ENCODE measurements at places on chromosomes 12 and 14.

DNA sequence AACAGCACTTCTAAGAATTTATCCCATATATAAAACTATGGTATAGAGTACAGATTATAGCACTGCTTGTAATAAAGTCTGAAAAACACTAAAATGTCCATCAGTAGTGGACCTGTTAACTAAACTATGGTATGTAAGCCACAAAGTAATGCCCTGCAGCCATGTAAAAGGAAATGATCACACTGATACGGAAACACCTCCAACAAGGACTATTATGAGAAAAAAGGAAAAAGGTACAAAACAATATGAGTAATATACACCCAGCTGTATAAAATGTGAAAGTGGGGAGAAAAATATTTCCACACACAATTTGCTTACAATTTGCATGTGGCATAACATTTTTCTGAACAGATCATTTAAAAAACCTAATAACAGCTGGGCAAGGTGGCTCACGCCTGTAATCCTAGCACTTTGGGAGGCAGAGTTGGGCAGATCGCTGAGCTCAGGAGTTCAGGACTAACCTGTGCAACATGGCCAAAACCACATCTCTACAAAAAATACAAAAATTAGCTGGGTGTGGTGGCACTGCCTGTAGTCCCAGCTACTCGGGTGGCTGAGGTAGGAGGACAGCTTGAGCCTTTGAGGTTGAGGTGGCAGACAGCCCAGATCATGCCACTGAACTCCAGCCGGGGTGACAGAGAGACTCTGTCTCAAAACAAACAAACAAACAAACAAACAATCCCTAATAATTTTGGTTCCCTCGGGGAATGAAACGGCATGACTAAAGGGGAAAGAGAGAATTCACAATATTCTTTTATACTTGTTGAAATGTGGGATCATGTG, 250.5 kb downstream of the MED13L start:
- no peak for DNase-seq

DNA sequence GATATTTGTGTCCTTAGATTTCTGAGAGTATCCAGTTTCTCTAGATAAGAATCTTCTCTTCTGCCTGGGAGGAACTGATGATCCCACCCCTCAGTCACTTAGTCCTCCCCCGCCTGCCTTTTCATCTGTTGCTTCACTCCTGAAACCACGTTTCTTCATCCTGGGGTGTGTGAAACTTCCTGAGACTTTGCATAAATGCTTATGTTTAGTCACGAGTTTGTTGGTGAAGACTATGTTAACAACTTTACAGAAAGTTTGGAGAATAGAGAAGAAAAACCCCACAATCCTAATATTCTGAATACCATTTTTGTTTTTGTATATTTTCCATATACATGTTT, 33.2 kb downstream of the MARK3 start:
- DNase-seq = no peak

- no peak for DNase-seq
Observed at GRCh38 chr12:87272851-87273250, 756.4 kb downstream of the C12orf50 start.

DNA sequence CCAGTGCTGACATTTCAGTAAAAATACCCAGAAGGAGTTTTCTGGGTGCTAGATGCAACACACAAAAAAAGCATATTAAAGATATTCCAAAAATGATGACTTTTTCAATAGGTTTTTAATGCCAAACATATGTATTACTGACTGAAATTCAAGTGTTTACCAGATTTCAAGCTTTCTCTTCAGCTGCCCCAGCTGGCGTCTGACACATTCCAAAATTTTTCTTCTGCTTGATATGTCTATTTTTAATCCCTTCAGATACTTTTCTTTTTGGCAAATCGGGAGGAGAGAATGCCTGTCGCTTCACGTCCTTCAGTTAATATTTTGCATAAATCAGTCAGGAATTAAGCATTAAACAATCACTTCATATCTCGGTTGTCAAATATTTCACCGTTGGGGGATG, 7.1 kb upstream of the CCDC60 start:
- no peak for DNase-seq

- DNase-seq = no peak
Observed at GRCh38 chr12:28711421-28711820, 437.7 kb upstream of the FAR2 start.

- no peak for DNase-seq
Observed at GRCh38 chr14:89700801-89701200, 253.7 kb downstream of the EFCAB11 start.

DNA sequence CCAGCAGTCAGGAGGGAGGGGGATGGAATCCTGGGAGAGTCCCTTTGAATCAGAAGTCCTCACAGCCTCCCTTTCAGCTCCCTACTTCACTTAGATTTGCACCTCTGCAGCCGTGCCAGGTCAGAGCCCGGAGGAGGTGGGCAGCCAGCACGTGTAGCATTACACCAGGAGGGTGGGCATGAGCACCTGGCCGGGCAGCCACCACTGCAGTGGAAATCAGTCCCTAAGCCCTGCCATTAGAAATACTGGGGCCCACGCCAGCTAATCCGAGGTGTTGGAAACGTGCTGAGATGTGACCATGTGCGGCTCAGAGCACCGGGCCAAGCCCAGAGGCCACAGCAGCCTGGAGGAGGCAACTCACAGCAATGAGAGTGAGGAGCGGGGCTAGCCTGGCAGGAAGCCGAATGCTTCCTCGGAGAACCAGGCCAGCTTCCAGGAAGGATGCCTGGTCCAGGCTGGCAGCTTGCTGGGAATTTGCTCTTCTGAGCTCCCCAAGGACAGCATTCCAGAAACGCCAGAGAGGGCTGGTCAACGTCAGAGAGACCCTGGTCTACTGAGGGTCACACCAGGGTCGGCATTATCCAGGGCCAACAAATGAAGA, 9.4 kb upstream of the CACNA2D4 start:
- no peak for DNase-seq
